Fibroblast of the aortic adventitia (primary cell): ENCODE measurements at places on chromosomes 3 and 15.

- no peak for DNase-seq
Measured at GRCh38 chr15:57015897-57016296, 97.5 kb downstream of the TCF12 start.

- DNase-seq, result peak; percentile 20
Measured at GRCh38 chr3:43388915-43389314, 102.6 kb downstream of the SNRK start.

GRCh38 chr3:89628856-89629670 lies 521.6 kb downstream of the EPHA3 start:
- no peak for DNase-seq

GRCh38 chr3:27985369-27986035 lies 255.9 kb upstream of the CMC1 start:
- peak; percentile 15 for DNase-seq

- DNase-seq, result peak; percentile 81
Measured at GRCh38 chr3:124248471-124249028, 256.6 kb upstream of the ROPN1 start.

DNA sequence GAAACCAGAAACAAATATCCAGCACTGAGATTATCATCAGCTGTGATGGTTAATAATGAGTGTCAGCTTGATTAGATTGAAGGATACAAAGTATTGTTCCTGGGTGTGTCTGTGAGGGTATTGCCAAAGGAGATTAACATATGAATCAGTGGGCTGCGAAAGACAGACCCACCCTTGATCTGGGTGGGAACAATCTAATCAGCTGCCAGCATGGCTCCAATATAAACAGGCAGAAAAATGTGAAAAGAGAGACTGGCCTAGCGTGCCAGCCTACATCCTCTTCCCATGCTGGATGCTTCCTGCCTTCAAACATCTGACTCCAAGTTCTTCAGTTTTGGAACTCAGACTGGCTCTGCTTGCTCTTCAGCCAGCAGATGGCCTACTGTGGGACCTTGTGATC lies 869.5 kb downstream of the SI start:
- DNase-seq, result peak; percentile 41

DNA sequence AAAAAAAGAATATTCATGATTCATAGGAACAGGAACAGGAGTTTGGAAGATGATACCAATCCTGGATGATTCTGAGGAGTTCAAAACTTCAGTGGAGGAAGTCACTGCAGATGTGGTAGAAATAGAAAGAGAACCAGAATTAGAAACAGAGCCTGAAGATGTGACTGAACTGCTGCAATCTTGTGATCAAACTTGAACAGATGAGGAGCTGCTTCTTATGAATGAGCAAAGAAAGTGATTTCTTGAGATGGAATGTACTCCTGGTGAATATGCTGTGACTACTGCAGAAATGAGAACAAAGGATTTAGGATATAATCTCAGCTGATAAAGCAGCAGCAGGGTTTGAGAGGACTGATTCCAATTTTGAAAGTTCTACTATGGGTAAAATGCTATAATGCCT lies 72.7 kb downstream of the GSK3B start:
- peak; percentile 50 for DNase-seq

GRCh38 chr15:100247228-100248225 lies 94.2 kb downstream of the ADAMTS17 start:
- DNase-seq, result no peak

GRCh38 chr15:62848632-62849050 lies 193.9 kb upstream of the TPM1 start:
- DNase-seq, result peak; percentile 38

DNA sequence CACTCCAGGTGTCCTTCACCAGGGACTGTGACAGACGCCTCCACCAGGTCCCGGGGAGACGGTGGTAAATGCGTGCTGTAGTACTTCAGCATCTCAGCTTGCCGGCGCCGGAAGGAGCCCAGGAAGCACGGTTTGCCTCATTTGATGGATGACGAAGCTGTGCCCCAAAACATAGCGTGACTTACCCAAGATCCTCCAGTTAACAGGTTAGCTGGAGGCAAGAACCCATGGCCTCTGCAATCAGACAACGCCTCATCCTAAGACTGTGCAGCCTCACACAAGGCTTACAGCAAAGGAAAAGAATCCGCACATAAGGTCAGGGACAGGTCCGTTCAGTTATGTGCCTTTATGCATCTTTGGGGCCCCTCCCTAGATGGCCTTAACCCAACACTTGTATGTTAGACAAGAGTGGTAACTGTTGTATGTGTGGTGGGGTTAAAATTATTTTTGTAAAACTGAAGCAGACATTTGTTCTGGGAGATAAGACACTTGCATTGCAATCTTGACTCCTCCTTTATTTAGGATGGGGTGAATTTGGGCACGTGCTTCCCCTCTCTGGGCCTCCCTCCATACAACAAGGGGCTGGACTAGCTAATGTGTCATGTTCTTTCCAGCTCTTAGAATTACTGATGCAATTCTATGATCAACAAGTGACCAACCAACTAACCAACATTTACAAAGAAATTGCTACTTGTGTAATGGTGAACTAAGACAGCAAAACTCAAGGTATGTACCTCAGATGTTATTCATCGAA lies 39.4 kb downstream of the VGLL4 start:
- DNase-seq, result peak; percentile 92

DNA sequence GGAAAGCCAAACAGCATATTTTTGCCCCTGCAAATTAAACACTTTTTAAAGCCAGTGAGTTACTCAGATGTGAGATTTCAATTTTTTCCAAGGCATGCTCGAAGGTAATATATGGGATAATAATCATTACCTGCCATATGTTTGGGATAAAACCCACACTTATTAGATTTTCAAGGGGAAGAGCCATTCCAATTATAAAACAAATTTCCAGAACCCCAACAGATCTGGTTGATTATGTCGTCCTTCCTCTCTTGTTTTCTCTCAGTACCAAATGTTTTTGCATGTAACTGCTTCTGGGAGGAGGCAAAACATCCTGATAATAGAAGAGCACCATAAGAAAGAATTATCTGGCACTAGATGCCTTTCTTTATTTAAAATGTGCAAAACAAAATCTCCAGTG lies 115.1 kb downstream of the AKAP13 start:
- no peak for DNase-seq

DNA sequence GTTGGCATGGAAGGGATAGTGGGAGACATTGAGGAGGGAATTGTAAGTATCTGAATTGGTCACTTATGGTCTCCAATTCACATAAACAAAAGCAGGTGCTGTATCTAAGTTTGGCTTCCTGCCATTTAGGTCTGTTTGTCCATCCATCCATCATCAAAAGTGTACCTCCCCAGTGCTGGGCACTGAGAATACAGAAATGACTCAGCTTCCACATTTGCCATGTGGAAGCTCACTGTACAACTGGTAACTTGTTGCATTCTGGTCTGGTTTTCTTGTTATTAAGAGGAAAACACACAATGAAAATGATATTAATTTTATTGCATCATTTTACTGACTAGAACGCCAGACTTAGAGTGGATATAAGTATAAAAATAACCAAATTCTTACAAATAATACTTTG lies 30.9 kb upstream of the MUC13 start:
- peak; percentile 40 for DNase-seq

DNA sequence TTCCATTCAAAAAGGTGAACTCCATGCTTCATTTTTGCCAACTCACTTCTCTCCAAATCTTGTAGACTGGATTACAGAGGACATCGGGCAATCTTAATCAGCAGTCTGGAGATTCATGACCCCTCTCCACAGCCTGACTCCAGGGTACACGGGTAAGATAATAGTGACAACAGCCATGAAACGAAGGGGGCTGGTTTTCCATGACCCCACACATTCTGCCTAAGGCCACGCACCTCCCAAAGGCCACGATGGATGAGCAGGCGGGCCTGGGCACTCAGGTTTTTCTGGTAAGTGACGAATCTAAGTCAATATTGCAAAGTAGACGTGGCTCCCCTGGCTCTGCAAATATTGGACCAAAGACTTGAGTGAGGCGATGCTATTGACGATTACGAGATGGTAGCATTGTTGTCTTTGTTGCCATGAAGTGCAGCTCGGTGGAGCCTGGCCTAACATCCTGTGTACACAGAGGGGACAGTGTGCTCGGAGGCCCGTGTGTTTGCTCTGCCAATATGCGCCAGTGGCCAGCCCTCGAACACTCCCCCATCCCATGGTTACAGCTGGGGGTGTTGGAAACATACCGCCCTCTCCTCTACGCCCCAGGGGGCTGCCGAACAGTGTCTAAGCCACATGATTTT lies 119.1 kb downstream of the OPA1 start:
- no peak for DNase-seq

DNA sequence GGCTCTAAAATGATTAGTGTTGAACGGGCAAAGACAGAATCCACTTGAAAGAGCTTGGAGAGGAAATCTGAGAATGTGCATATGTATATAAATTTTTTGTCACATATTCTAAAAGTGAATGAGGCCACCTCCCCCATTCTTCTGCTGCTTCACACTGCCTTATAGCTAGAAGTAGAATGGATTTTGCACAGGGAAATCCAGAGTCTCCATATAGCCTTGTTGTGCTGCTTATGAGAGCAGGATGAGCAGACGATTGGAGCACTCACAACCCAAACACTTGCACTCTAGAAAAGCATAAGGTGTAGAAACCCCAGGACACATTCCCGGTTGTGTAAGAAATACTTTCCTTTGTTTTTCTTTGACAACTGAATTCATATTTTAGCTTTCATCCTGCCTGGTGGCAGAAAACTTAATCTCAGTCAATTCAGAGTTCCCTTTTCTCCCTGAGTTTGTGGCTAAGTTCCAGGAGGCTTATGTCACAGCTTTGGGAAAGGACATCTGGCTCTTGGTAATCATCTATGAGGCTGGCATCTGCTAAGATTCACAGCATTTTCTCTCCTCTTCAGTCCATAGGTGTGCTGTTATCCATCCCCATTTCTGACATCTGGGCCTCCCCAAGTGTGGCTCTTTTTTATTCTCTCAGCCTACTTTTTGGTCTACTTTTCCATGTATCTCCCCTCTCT lies 188.4 kb upstream of the PFN2 start:
- peak; percentile 42 for DNase-seq

- no peak for DNase-seq
Measured at GRCh38 chr3:107092121-107092520, 285.1 kb upstream of the CCDC54 start.

DNA sequence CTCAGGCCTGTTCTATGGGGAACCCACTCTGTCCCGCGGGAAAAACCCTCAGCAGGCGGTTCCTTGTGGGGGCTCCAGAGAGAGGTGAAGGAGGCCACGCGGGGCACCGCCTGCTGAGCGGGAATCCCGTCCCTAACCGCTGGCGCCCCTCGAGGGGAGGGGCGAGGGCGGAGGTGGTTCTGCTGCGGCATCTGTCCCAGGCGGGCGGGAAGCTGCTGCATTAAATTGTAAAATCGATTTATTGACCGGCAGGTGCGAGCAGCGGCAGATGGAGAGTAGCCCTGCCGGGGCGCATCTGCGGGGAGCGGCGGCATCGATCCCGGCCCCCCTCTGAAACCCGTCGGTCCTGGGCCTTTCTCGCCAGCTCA lies 3.7 kb upstream of the DLL4 start:
- DNase-seq, result no peak

- DNase-seq, result peak; percentile 96
Measured at GRCh38 chr3:134373271-134374104, 759 bp downstream of the AMOTL2 start.

GRCh38 chr15:26767169-26767670 lies 5.6 kb downstream of the GABRB3 start:
- DNase-seq, result no peak
